ENCODE measurements at places on chromosomes 3 and 15.

GRCh38 chr3:37997791-37998370, 7.3 kb downstream of the VILL start:
- no peak for DNase-seq

GRCh38 chr3:95154766-95155165, 1091.9 kb downstream of the NSUN3 start:
- no peak for DNase-seq

GRCh38 chr3:195714380-195715011, 6.3 kb upstream of the MUC20 start:
- DNase-seq: no peak

DNA sequence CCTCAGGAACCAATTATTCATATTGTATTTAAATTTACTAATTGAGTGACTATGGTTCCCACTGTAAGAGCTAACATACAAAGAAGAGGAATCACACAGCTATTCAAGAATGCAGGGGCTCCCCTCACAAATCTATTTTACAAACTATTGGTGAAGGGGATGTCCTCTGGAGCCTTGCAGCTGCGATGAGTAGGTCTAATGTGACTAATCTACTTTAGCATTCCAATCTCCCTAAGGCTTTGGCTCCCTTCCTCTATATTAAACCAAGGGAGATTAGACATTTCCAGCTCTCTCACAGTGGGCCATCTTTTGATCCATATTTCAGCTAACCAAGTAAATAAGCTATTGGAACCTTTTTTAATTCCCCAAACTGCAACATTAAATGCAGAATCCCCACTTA, 514.2 kb upstream of the BCHE start:
- no peak for DNase-seq

DNA sequence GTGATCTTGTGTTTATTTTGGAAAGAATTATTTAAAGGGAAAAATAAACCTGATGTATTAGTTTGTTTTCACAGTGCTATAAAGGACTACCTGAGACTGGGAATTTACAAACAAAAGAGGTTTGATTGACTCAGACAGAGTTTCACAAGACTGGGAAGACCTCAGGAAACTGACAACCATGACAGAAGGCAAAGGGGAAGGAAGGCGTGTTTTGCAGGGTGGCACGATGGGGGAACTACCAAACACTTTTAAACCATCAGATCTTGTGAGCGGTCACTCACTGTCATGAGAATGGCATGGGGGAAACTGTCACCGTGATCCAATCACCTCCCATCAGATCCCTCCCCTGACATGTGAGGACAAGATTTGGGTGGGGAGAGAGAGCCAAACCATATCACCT, 87.0 kb downstream of the TP63 start:
- DNase-seq: no peak

DNA sequence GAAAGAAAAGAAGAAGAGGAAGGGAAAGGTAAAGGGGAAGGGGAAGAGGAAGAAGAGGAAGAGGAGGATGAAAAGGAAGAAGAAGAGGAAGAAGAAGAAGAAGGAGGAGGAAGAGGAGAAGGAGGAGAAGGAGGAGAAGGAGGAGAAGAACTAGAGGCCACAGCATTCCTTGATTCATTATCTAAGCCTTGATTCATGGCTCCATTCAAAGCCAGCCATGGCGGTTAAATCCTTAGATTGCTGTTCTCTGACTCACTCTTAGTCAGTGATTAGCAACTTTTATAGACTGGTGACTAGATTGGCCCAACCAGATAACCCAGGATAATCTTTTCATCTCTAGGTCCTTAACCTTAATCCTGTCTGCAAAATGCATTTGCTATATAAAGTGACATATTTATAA, 47.6 kb downstream of the OSTN start:
- no peak for DNase-seq

DNA sequence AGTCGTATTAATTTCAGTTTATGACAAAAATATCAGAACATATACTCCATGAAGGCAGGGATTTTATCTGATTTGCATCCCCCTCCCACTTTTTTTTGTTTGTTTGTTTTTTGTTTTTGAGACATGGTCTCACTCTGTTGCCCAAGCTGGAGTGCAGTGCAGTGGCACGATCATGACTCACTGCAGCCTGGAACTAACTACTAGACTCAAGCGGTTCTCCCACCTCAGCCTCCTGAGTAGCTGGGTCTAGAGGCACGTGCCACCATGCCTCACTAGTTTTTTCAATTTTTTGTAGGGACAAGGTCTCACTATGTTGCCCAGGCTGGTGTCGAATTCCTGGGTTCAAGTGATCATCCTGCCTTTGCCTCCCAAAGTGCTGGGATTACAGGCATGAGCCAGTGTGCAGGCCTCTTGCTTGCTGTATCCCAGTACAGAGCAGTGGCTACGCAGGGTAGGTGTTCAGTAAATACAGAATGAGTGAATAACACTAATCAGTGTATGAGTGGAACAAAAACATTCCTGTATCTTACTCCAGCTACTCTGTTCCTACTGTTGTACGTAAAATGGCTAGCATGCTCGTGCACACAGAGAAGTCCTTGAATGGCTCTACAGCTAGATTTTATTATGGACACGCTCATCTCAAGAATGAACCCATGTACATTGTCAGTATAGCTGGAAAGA, 272.4 kb downstream of the FOXP1 start:
- no peak for DNase-seq

GRCh38 chr15:75112278-75112847, 89.0 kb downstream of the PPCDC start:
- no peak for DNase-seq

DNA sequence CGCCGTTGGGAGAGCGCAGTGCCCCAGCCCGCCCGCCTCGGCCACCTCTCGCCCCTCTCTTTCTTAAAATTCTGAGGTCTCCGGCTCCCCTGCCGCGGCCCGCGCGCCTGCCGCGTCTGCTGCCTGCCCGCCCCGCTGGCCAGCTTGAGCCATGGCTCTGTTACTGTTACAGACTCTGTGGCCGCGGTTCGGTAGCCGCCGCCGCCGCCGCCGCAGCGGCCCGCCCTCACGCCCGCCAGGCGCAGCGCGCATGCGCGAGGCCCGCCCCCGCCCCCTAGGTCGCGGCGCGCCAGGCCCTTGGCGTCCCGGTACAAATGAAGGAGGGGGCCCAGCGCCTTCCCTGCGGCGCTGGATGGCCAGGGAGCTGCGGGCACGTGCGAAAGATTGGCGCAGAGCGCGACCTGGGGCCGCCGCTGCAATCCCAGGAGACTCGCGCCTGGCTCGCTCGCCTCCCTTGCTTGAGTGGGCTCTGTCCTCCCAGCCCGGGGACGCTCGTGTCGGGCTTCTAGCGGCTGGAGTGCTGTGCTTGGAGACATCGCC, at the start of gene ONECUT1:
Gene ONECUT1, minus strand, starts transcription at position 168 of the 540 bp plus-strand sequence. CDS start 452 bp downstream, outside the sequence.
- no peak for DNase-seq

GRCh38 chr3:47013231-47013630, 33.8 kb downstream of the NBEAL2 start:
- no peak for DNase-seq

DNA sequence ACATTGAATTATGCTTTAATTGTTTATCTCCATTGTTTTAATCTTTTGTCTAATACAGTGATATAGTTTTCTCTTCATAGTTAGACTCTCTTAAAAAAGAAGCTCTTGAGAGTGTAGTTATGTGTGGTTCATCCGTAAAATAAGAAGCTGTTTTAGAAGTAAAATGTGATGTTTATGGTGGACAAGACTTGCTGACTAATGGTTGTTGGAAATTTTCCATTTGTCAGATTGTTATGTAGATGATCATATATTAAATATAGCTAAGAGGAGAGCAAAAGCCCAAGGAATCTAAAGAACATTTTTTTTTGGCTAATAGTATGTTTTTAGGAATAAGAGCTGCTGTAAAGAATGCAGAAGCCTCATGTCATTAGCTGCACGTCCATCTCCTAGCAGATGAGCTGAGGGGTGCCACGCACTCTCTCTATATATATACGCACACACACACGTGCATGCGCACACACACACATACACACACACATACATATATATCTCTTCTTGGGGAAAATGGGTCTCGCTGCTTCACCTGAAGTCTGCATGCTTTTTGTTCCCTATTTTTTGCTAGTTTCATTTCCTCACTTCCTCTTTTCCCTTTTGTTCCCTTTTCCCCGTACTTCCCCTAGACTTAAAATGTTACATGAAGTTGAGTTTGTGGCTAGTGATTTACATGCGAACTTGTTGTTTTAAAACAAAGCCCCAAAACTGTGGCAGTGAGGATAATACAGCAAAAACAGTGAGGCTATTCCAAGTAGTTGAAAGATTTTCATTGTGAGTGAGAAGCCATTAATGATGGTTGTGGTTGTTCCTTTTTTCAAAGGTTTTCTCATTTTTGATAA, 107.8 kb downstream of the MBNL1 start:
- DNase-seq: no peak

- DNase-seq: no peak
Observed at GRCh38 chr3:1953536-1953935, 145.1 kb upstream of the CNTN4 start.

DNA sequence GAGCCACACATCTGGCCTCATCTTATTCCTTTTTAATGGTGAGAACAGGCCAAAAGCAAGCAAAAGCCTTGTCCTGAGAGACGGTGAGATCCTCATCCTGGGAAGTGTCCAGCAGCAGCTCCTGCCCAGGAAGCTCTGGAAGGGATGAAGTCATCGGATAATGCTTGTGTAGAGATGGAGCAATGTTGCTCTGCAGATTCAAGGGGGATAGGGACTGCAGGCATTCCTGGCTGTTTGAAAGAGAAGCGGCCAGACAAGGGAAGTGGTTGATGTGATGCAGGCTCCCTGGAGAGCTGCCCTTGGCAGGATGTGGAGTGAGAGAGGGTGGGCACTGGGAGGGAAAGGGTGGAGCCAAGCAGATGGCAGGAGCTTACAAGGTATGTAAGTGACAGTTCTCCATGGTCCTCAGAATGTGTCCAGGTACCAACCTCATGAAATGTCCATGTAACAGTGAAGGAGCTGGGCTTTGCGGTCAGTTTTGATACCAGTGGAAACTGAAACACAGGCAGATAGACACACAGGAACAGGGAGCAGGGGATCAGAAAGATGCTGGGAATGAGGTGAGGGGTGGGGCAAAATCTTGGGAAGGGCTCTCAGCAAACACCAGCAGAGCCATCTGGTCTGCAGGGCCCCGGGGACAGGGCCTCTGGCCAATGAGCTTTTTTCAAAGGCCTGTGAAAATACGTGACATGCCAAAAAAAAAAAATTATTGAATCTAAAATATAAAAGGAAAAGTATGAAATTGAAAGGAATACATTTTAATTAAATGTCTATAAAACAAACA, 32.2 kb upstream of the LACTB start:
- DNase-seq: no peak

- no peak for DNase-seq
Observed at GRCh38 chr15:54322341-54322740, 344.1 kb downstream of the UNC13C start.

GRCh38 chr3:172415323-172415722, 32.9 kb downstream of the GHSR start:
- no peak for DNase-seq

- DNase-seq: no peak
Observed at GRCh38 chr3:15329046-15330005, 3.1 kb downstream of the SH3BP5 start.

DNA sequence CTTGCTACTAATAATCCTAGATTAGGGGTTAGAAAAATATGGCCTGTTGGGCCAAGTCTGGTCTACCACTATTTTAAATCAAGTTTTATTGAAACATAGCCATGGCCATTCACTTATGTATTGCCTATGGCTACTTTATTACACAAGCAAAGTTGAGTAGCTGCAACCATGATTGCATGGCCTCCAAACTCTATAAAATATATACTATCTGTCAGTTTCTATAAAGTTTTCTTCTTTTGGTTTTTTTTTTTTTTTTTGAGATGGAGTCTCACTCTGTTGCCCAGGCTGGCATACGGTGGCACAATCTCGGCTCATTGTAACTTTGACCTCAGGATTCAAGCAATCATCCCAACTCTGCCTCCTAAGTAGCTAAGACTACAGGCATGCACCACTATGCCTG, 60.4 kb downstream of the INO80 start:
- DNase-seq: no peak

DNA sequence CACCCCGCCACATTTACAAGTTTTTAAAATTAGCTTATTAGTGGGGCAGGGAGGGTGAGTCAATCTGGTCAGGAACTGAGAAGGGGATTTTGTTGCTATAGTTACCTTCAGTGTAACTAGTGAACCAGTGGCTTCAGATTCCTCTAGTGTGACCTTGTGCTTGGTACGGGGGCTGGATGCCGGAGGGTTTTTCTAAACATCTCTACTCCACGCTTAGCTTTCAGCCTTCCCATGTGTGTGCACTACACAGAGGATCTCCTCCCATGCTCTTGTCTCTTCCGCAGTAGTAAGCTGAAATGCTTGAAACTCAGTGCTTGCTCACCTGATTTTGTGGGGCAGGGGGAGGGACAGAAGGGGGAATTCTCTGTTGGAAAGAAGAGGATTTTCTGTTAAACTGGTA, 67.9 kb upstream of the AKAP13 start:
- DNase-seq: no peak

DNA sequence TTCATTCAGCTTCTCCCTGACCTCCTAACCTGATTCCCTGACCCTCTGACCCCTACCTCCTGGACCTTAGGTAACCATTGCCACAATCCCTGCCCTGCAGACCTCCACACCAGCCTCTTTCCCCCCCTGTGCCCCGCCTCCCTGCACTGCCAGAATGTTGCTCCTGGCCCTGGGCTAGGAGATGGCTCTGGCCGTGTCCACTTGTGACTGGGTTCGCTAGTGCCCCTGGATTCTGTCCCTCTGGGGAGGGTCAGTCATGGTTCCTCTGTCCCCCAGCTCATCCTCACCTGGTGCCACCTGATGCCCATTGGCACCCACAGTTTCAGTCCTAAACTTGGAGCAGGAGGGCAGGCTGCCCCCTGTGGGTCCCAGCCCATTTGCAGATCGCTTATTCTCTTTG, 56.2 kb upstream of the PRR23E start:
- no peak for DNase-seq

- no peak for DNase-seq
Observed at GRCh38 chr15:57283774-57284503, 92.4 kb upstream of the CGNL1 start.
